NCI-H1092 (cell line): ENCODE measurements at places on chromosomes 5 and 9.

GRCh38 chr5:106959387-106959786, 711.4 kb downstream of the EFNA5 start:
- DNase-seq = no peak

DNA sequence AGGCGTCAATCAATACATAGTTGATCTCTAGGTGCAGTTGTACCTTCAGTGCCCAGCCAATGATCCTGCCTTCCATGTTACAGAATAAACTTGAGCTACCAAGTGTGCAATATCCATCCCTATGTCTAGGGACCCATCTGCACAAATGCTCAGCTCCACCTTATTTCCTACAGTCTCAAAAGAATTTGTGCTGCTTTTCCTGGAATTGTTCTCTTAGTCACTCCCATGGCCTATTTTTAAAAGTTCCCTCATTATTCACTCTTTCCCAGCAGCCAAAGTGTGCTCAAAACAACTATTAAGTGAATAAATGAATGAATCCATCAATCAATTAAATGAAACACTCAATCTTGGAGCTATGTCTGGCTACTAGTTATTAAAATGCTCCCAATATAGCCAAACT, 14.7 kb downstream of the LIX1 start:
- no peak for DNase-seq

- DNase-seq = no peak
These were observed 23.6 kb downstream of the ATG10 start for GRCh38 chr5:81995407-81995806.

DNA sequence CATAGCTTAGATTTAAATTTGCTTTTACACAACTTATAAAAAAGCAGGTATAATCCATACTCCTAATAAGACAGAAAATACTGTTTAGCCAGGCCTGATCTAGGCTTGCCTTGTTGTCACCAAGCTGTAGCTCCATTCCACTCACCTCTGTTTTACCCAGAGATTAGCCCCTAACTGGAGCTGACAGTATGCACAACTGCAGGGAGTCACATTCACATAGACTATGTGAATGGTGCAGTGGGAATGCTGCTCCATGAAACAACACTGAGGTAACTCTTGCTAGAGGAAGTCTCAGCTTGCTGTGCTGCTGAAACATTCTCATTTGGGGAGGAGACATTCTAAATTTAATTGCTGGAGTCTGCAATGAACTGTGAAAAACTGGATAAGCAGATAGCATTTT, 209.1 kb downstream of the TMEM232 start:
- no peak for DNase-seq

- DNase-seq = no peak
These were observed 33.6 kb downstream of the HTR4 start for GRCh38 chr5:148620696-148621095.

DNA sequence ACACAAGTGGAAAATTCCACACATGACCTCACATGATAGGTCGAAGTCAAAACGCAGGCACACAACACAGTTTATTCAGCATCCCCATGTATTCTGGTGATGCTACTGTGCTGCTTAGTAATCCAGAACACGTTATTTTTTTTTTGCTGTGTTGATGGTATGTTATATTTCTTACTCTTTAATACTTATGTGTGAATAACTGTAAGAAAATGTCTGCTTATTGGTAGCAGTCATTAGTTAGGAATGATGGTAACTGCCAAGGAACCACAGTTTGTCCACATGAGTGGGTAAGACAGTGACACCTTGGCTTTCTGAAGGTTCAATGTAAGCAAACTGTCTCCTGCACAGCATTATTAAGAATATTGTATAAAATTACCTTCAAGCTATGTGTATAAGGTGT, 107.7 kb upstream of the DAPK1 start:
- DNase-seq = no peak
